ENCODE measurements at places on chromosomes 5 and 9. TPM values are rescaled to one million over a fixed set of nuclear protein-coding genes. Genes with fewer than 3 reads are reported as not detected.

- H3K4me1 ChIP-seq = no peaks in the 10 kb centered on the region
- no peak overlapping the region for H3K4me3 ChIP-seq
- no peaks in the 10 kb centered on the region for H3K36me3 ChIP-seq
- H3K27me3 ChIP-seq = no peaks in the 10 kb centered on the region
Measured at GRCh38 chr5:19676895-19677294, 311.1 kb downstream of the CDH18 start.

DNA sequence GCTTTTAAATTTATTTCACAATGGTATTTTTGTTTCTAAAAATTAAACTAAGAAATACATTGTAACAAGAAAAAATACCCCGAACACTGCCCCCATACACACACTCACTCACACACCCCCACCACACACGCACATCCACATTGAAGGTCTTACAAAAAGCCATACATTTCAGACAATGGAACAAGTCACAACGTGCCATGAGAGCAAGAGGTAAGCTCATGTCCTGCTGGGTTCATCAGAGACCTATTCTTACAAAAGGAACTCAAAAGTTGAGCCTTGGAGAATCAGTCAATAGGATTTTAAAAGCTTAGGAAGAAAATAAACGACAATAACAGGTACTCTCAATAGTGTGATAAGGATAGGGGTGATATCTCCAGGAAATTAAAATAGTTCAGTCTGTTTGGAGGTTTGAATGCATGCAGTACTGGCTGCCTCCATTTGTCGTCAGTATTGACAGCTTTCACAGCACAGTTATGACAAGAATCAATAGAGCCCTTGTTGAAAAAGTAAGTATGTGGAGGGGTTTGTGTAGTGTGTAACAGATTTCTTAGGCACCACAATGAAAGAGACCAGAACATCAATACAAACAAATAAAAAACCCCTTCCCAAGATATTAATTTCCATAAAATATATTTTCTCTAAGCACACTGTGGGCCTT is 1826.2 kb upstream of the CDH6 start:
- H3K27ac ChIP-seq = no peak overlapping the region
- H3K27me3 ChIP-seq = no peaks in the 10 kb centered on the region
- H3K4me3 ChIP-seq = no peak overlapping the region
- no peak for DNase-seq
- H3K4me1 ChIP-seq = no peaks in the 10 kb centered on the region
- no peaks in the 10 kb centered on the region for H3K36me3 ChIP-seq

- no peaks in the 10 kb centered on the region for H3K27me3 ChIP-seq
- H3K36me3 ChIP-seq = no peaks in the 10 kb centered on the region
- H3K4me1 ChIP-seq = peaks cover 29% of the 10 kb centered on the region
- no peak overlapping the region for H3K4me3 ChIP-seq
Measured at GRCh38 chr9:14271093-14271673, 42.8 kb downstream of the NFIB start.

DNA sequence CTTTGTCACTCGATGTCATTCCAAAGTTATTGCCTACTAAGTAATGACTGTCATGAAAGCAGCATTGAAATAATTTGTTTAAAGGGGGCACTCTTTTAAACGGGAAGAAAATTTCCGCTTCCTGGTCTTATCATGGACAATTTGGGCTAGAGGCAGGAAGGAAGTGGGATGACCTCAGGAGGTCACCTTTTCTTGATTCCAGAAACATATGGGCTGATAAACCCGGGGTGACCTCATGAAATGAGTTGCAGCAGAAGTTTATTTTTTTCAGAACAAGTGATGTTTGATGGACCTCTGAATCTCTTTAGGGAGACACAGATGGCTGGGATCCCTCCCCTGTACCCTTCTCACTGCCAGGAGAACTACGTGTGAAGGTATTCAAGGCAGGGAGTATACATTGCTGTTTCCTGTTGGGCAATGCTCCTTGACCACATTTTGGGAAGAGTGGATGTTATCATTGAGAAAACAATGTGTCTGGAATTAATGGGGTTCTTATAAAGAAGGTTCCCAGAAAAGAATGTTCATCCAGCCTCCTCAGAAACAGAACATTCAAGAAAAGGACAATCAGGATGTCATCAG is 11.3 kb downstream of the TLR4 start:
- no peaks in the 10 kb centered on the region for H3K27me3 ChIP-seq
- H3K27ac ChIP-seq = no peak overlapping the region
- no peaks in the 10 kb centered on the region for H3K36me3 ChIP-seq

GRCh38 chr9:97615439-97616072 is 17.6 kb downstream of the TSTD2 start:
- H3K4me1 ChIP-seq = no peaks in the 10 kb centered on the region
- no peak for DNase-seq
- H3K27me3 ChIP-seq = no peaks in the 10 kb centered on the region
- no peak overlapping the region for H3K4me3 ChIP-seq
- no peaks in the 10 kb centered on the region for H3K36me3 ChIP-seq
- H3K27ac ChIP-seq = no peak overlapping the region

DNA sequence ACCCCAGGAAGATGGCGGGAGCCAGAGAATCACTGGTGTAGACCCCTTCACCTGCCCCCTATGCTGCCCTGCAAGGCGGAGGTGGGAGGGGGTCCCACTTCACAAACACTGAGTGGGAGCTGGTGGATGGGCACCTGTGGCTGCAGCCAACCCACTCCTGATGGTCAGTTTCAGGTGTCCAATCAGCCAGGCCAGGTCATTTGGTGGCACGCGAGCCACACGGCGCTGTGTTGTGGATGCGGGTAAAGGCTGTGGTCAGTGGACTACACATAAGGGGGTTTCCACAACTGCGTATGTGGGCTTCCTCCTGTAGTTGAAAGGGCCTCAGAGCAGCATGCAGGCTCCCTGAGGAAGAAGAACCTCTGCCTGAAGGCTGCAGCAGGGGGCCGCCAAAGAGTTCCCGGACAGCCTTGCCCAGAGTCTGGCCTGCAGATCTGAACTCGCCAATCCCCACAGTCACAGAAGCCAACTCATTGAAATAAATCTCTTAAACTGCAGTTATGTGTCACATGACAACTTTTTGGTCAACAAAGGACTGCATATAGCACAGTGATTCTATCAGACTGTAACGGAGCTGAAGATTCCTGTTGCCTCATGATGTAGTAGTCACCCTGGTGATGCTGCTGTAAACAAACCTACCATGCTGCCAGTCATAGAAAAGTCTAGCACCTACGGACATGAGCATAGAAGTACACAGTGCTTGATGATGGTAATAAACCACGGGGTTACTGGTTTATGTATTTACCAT is 284.7 kb upstream of the IRX2 start:
- H3K36me3 ChIP-seq = no peaks in the 10 kb centered on the region
- H3K4me1 ChIP-seq = no peaks in the 10 kb centered on the region
- H3K4me3 ChIP-seq = no peak overlapping the region
- no peak overlapping the region for H3K27ac ChIP-seq
- DNase-seq = no peak

- no peak overlapping the region for H3K4me3 ChIP-seq
- H3K27ac ChIP-seq = no peak overlapping the region
- DNase-seq = no peak
- peaks cover 4% of the 10 kb centered on the region for H3K4me1 ChIP-seq
- H3K36me3 ChIP-seq = no peaks in the 10 kb centered on the region
Measured at GRCh38 chr9:84266087-84266561, 74.4 kb downstream of the SLC28A3 start.

DNA sequence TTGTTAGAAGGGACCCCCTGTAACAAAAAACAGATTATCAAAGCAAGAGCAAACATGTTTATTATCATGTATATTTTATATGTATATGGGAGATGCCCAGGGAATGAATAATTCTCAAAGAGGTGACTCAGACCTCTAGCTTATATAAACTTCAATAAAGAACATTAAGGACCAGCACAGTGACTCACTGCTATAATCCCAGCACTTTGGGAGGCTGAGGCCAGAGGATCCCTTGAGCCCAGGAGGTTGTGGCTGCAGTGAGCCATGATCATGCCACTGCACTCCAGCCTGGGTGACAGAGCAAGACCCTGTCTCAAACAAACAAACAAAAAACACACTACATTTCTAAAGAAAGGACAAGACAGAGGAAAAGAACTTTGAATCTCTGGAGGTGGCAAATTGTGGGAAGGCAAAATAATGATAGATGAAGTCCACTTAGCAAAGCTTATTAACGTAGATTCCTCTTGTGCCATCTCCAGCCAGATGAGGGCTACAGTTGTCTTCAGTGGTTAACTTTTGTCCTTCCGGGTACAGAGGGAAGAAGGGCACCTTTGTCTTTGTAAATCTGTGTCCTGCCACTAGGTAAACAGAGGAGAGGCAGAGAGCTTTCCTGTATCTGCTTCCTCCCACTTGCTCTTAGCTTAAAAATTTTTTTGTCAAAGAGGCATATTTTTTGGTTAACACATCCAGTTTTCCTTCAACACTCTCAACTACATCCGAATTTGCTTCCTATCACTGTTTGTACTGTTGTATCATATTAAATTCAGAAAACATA is 7.5 kb upstream of the RFK start:
- H3K27me3 ChIP-seq = no peaks in the 10 kb centered on the region
- H3K27ac ChIP-seq = no peak overlapping the region
- DNase-seq = no peak
- H3K36me3 ChIP-seq = no peaks in the 10 kb centered on the region

DNA sequence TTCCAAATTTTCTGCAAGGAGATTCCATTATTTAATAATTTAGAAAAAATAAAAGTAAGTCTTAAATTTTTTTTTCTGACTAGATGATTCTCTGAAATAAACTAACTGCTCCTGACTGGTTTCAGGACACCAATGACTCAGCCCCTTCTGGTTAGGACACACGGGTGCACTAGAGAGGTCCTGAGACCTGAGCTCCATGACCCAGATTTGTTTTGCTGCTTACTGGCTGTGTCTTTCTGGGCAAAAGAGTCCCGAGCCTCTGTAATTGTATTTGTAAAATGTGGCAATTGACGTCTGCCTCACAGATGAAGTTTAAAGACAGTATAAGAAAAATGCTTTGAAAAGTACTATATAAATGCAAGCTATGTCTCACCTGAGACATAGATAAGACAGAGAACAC is 89.1 kb downstream of the SLC24A2 start:
- no peak overlapping the region for H3K4me3 ChIP-seq
- no peaks in the 10 kb centered on the region for H3K27me3 ChIP-seq
- no peak for DNase-seq
- H3K4me1 ChIP-seq = no peaks in the 10 kb centered on the region
- no peak overlapping the region for H3K27ac ChIP-seq
- H3K36me3 ChIP-seq = no peaks in the 10 kb centered on the region

DNA sequence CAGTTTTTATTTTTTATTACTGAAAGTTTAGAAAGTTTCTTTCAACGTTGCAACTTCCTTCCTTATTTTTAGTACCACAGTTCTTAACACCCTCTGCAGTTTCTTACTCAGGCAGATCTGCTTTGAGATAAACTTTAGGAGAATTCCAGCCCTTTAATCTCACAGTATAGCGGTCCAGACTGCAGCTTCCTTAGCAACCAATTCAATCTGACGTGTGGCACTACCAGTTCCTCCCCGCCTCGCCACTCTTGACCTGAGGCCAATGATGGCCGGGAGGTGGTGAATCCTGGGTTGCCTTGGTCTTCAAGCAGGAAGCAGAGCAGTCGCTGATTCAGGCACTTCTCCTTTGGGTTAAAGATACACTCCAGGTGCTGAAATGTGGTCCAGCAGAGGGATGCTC is 334.3 kb upstream of the TRPC7 start:
- H3K27ac ChIP-seq = no peak overlapping the region
- H3K27me3 ChIP-seq = no peaks in the 10 kb centered on the region
- DNase-seq = no peak
- H3K4me1 ChIP-seq = no peaks in the 10 kb centered on the region
- H3K36me3 ChIP-seq = no peaks in the 10 kb centered on the region

GRCh38 chr5:29230591-29230990 is 1962.9 kb upstream of the CDH6 start:
- H3K27me3 ChIP-seq = no peaks in the 10 kb centered on the region
- DNase-seq = no peak
- H3K36me3 ChIP-seq = no peaks in the 10 kb centered on the region
- no peak overlapping the region for H3K27ac ChIP-seq
- H3K4me1 ChIP-seq = no peaks in the 10 kb centered on the region
- H3K4me3 ChIP-seq = no peak overlapping the region

GRCh38 chr9:114238472-114238871 is 83.1 kb downstream of the COL27A1 start:
- no peaks in the 10 kb centered on the region for H3K27me3 ChIP-seq
- H3K4me1 ChIP-seq = no peaks in the 10 kb centered on the region
- no peak for DNase-seq
- H3K36me3 ChIP-seq = peaks cover 12% of the 10 kb centered on the region
- H3K27ac ChIP-seq = peak overlapping the region; percentile 17

- no peaks in the 10 kb centered on the region for H3K4me1 ChIP-seq
- H3K4me3 ChIP-seq = no peak overlapping the region
- H3K36me3 ChIP-seq = no peaks in the 10 kb centered on the region
- no peak for DNase-seq
Measured at GRCh38 chr5:150661821-150662596, 958 bp downstream of the MYOZ3 start.

DNA sequence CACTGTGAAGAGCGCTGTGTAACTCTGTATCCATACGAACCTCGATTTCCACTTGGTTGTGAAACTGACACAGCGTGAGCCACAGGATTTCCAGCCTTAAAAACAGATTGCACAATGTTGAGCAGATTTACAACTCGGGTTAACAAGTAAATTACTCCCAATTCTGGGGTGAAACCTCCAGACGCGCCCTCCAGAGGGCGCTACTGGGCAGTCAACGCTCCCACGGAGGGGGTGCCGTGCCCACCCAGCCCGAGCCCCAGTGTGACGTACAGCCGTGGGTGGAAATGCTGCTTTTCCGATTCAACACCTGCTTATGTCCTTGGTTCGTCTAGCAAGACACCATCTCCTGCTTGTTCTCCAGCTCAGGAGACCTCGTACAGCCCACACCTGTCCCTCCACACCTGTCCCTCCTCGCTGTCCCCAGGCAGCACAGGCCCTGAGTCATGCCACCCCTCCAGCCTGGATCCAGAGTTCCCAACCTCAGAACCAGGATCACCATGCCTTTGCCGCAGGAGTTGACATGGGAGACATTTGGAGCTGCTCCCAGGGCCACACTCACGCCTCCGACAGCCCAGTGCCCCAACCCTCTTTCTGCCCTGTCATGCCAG is 34.4 kb upstream of the SLC6A3 start:
- no peak overlapping the region for H3K4me3 ChIP-seq
- H3K27me3 ChIP-seq = no peaks in the 10 kb centered on the region
- peak overlapping the region; percentile 30 for H3K27ac ChIP-seq
- DNase-seq = no peak
- H3K4me1 ChIP-seq = no peaks in the 10 kb centered on the region
- peaks cover 51% of the 10 kb centered on the region for H3K36me3 ChIP-seq

GRCh38 chr5:59173578-59173977 is 590.7 kb downstream of the RAB3C start:
- no peaks in the 10 kb centered on the region for H3K4me1 ChIP-seq
- H3K27ac ChIP-seq = no peak overlapping the region
- H3K27me3 ChIP-seq = no peaks in the 10 kb centered on the region
- H3K4me3 ChIP-seq = no peak overlapping the region
- no peak for DNase-seq

GRCh38 chr9:129609486-129610212 is 11.3 kb downstream of the C9orf50 start:
- peak overlapping the region; percentile 79 for H3K4me3 ChIP-seq
- DNase-seq = no peak
- H3K27me3 ChIP-seq = no peaks in the 10 kb centered on the region
- peak overlapping the region; percentile 93 for H3K27ac ChIP-seq
- H3K4me1 ChIP-seq = peaks cover 40% of the 10 kb centered on the region

The LCN9 gene
- total RNA-seq = not detected

The RORB gene
- total RNA-seq = 0.85 TPM

The ERCC8 gene
- 4.9 TPM for total RNA-seq

The FGF18 gene
- total RNA-seq = 0.19 TPM

The IFNB1 gene
- not detected for total RNA-seq

The ENHO gene
- not detected for total RNA-seq

The ANKH gene
- total RNA-seq = 18.7 TPM

The PLPPR1 gene
- not detected for total RNA-seq

The AUH gene
- total RNA-seq = 18.3 TPM

The FAM153A gene
- total RNA-seq = not detected

The FABP6 gene
- total RNA-seq = not detected

Measured in esophagus squamous epithelium (tissue), 5 donors.